ENCODE measurements at places on chromosomes 7 and 10.

DNA sequence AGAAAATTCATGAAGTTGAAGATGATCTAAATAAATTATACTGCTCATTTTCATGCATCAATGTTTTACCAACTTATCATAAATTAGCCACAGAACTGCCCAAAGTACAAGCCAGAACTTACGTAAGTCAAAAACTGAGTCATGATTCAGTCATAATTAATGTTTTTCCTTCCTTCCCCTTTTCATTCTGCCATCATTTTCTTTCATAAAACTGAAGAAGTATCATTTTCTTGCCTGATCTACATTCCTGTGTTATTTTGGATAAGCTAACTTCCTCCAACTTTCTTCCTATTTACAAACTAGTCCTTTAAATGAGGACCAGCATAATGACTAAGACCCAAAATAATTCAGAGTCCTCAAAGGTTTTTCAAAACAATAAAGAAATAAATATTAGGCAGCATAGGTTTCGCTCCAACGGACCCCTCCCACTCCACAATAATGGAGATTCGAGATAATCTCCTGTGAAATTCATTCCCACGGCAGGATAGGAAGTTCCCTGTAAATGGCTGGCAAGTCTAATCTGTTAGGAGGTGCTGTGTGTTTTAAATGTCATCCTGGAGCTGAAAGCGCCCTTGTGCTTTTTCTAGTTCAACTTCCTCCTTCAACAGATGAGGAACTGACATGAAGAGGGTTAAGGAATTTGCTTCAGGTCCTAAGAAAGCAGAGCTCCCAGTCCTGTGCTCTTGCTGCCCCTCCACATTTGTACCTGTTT lies 218.9 kb downstream of the DOCK4 start:
- DNase-seq, result no peak

DNA sequence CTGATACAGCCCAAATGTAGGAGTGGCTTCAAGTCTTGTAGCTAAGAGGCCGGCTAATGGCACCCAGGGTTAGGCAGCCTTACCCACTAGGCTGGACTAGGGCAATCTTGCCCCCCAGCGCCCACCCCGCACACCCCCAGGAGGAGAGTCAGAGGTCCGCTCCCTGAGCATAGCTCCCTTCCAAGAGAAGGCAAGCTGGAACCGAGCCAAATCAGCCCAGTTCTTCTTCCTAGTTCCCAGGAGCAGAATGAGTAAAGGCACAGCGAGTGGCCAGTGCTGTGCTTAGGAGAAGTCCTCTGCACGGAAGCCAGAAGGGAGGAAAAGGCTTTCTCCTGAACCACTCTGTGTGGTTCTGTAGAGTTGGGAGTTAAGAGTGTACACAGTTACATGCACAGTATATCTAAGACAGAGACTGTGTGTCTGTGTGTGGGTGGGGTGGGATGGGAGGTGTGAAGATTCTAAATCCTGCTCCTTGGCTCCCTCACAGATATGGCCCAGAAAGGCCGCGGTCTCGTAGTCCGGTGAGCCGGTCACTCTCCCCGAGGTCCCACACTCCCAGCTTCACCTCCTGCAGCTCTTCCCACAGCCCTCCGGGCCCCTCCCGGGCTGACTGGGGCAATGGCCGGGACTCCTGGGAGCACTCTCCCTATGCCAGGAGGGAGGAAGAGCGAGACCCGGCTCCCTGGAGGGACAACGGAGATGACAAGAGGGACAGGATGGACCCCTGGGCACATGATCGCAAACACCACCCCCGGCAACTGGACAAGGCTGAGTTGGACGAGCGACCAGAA lies 59.7 kb upstream of the PDCD4 start:
- DNase-seq, result no peak

GRCh38 chr10:47336387-47337134 lies 11.6 kb upstream of the RBP3 start:
- DNase-seq, result no peak

- no peak for DNase-seq
These were observed 73.4 kb downstream of the NRBF2 start for GRCh38 chr10:63206576-63206975.

DNA sequence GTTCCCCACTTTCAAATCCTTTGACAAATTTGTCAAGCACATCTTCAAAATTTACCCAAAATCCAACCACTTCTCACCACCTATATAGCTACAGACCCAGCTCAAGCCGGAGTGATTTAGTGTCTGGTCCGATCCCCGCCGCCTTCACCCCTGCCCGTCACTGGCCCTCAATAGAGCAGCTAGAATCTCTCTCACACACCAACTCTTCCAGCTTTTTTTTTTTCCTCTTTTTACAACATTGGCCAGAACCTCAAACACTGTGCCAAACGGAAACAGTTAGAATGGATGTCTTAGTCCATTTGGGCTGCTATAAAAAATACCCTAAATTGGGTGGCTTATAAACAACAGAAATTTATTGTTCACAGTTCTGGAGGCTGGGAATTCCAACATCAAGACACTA lies 41.1 kb upstream of the TMEM72 start:
- DNase-seq, result no peak

All from GM23338 (cell line).